ENCODE measurements at places on chromosomes 6 and 20.

GRCh38 chr6:107032051-107032450 lies 4.1 kb downstream of the MTRES1 start:
- DNase-seq: no peak

- no peak for DNase-seq
Observed at GRCh38 chr20:52240802-52241201, 49.2 kb upstream of the ZFP64 start.

- DNase-seq: no peak
Observed at GRCh38 chr6:47083586-47084047, 41.5 kb upstream of the ADGRF1 start.

DNA sequence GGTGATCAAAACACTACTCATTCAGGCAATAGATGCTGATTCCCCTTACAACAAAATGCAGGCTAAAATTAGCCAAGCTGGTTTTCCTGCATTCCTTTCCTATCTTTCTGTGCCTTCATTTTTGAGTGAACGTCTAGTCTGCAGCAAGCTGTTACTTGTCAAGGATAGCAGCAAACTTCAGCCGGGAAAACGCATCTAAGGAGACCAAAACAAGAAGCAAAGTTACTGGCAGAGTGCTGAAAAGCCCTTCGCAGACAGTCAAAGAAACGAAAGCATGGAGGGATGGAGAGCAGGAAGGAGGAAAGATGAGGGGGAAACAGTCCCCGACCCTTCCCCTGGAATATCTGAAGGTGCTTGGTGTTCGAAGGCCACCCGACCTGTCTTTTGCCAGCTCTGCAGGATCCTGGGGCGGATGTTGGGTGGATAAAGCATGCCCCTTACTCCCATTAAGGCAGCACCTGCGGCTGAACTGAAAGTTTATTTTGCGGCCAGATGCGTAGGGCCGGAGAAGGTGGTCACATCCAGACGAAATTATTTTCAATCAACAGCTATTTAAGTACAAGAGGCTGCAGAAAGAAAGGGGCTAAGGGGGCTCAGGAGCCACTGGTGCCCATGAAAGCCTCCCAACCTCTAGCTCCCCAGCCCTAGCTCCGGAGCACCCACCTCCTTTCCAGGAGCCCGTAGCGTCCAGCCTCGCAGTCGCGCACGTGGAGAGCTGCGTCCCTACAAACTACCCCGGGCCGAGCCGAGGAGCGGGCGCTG lies 538 bp downstream of the FERMT1 start:
- DNase-seq: no peak

GRCh38 chr6:112701201-112701600 lies 354.1 kb downstream of the RFPL4B start:
- no peak for DNase-seq

GRCh38 chr6:146968041-146968760 lies 236.0 kb upstream of the STXBP5 start:
- DNase-seq: no peak

- no peak for DNase-seq
Observed at GRCh38 chr20:38386004-38386403, 39.7 kb downstream of the LBP start.

DNA sequence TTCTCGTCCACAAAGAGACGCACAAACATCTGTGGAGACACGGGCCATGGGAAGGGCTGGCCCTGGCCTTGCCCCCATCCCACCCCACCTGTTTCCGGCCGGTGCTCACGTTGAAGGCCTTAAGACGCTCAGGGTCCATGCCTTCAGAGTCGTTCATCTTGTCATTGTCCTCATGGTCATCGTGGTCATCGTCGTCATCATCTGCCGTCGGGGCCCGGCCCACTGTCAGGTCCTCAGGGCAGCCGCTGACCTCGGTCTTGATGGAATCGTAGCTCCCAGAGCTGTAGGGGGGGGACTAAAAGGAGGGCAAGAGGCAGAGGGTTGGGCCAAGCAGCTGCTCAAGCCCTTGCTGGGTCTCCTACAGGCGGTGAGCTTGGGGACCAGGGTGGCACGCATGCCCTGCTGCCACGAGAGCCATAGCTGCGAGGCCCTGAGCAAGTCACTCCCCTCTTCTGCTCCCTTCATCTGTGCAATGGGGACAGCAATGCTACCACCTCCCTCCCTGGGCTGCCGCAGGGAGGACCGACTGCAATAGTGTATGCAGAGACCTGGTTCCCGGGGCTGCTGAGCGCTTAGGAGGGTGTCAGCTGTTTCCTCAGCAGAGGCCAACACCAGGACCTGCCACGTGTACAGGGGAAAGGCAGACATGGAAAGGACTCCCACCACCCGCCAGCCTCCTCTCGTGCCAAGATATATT lies 95.5 kb downstream of the ASXL1 start:
- DNase-seq: no peak

DNA sequence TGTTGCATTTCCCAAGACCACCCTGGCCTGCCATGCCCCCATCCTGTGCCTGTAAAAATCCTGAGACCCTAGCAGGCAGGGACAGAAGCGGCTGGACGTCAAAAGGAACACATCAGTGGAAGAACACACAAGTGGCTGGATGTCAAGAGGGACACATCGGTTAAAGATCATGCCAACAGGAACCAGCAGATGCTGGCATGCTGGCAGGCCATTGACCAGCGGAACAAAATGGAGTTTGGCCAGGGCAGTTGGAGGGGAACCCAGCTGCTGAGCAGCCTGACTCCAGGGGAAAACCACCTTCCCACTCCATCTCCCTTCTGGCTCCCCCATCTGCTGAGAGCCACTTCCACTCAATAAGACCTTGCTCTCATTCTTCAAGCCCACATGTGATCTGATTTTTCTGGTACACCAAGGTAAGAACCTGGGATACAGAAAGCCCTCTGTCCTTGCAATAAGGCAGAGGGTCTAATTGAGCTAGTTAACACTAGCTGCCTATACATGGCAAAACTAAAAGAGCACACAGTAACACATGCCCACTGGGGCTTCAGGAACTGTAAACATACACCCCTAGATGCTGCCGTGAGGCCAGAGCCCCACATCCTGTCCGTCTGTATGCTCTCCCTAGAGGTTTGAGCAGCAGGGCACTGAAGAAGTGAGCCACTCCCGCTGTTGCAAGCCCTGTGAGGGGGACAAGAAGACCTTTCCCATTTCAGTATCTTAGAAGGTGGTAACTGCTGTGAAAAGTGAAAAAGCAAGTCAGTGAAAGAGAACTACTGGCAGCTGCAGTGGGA lies 4.2 kb upstream of the TSBP1 start:
- DNase-seq: no peak

DNA sequence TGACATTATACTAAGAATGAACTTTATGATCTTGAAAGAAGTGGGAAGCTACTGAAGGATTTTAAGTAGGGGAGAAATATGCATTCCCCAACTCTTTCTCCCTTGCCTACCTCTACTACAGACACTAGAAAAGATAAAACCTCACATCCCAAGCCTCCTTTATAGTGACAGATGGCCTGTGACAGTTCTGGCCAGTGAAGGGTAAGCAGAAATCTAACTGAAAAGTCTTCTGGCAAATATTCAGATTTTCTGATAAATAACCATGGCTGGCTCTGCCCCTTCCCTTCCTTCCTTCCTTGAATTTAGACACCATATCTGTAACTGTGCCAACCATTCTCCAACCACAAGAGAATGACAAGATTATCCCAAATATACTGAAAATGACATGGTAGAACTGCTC lies 10.2 kb upstream of the BEND6 start:
- DNase-seq: no peak

DNA sequence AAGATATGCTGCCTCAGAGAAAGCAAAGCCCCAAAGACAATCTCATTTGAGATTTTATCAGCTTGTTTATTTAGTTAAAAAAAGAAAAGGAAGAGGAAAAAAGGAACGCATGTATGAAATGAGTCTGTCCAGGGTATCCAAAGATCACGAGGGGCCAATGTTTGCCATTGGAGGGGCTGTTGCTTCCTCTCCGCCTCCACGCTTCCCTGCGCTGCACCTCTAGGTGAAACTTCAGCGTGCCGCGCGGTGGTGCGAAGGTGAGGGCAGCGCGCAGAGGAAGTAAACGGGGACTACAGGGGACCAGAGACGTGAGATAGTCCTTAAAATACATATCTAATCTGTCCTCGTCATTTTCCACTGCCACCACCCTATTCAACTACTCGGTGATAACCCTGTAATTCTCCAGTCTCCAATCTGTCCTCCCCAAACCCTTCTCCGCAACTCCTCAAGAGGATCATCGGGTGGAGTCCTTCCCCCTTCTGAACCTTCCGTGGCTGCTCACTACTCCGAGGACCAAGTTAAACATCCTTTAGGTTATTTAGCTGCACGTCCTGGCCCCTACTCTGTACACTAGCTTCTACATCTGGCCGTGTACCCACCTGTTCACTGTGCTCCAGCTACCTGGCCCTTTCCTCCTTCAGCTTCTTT lies 1.1 kb upstream of the DCBLD1 start:
- DNase-seq: no peak

GRCh38 chr20:39045676-39046075 lies 83.5 kb downstream of the DHX35 start:
- no peak for DNase-seq

- no peak for DNase-seq
Observed at GRCh38 chr6:87742106-87742505, 40.1 kb upstream of the AKIRIN2 start.
